IPS DF 19.7 (cell line): ENCODE measurements at places on chromosomes 5 and 9.

DNA sequence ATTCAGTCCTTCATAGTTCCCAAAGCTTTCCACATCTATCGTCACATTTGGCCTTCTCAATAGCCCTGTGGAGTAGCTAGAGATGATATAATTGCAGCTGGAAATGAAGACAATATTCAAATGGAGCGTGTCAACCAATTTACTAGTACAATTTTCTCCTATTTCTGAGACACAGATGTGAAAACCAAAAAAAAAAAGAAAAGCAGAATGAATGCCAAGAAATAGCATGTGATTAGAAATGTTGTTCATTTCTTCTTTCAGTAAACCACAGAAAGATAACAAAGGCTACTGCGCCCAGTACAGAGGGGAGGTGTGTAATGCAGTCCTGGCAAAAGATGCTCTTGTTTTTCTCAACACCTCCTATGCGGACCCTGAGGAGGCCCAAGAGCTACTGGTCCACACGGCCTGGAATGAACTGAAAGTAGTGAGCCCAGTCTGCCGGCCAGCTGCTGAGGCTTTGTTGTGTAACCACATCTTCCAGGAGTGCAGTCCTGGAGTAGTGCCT is 99.0 kb downstream of the MUSK start:
- DNase-seq: no peak

GRCh38 chr9:71742703-71743102 is 25.6 kb downstream of the CEMIP2 start:
- DNase-seq: no peak

DNA sequence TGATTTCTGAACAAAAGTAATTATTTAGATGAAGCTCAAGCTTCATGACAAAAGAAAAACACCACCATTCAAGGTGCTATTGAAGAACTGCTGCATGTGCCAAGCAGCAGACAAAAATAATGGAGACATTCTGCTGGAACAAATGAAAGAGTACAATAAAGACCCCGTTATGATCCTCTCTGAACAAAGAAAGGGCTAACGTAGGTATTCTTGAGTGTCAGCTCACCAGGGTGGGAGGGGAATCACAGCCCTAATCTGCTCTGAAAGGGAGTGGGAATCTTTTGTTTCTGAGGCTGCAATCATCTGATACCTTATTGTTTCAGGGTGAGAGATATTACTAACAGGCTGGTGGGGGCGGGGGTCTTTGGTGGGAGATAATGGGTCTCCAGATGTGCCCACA is 15.4 kb downstream of the CEMIP2 start:
- no peak for DNase-seq

- no peak for DNase-seq
These were observed 789 bp downstream of the DOK3 start for GRCh38 chr5:177508837-177509236.

DNA sequence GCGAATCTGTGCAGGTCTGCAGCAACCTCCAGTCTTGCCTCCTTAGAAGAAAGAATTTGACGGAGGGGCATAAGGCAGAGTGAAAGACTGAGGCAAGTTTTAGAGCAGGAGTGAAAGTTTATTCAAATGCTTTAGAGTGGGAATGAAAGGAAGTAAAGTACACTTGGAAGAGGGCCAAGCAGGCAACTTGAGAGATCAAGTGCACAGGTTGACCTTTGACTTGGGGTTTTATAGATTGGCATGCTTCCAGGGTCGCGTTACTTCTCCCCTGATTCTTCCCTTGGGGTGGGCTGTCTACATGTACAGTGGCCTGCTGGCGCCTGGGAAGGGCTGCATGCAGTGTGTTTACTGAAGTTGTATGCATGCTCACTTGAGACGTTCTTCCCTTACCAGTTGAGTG is 127.2 kb upstream of the FER start:
- no peak for DNase-seq

GRCh38 chr5:176134529-176135223 is 103.5 kb upstream of the SIMC1 start:
- DNase-seq: no peak

DNA sequence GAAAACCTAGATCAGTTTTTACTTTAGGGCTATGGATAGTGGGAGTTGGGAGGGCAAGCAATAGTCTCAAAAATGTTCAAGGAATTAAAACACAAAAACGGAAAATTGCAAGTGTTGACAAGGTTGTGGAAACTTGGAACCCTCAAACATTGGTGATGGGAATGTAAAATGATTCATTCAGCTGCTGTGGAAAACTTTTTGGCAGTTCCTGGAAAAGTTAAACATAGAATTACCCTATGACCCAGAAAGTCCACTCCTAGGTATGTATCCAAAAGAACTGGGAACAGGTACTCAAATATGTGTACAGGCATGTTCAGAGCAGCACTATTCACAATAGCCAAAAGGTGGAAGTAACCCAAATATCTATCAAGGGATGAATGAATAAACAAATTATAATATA is 1.2 kb upstream of the MSANTD3 start:
- DNase-seq: no peak

DNA sequence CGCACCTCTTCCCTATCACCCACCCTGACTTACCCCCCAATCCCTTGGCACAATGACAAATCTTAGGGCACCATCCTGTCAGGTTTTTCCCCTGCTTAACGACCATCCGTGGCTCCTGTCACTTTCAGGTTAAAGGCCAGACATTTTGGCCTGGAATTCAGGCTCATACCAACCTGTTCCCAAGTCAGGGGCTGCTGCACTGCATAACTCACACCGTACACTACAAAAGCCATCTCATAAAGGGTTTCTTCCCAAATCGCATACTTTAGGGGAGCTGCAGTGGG is 7.5 kb upstream of the AKNA start:
- DNase-seq: no peak

DNA sequence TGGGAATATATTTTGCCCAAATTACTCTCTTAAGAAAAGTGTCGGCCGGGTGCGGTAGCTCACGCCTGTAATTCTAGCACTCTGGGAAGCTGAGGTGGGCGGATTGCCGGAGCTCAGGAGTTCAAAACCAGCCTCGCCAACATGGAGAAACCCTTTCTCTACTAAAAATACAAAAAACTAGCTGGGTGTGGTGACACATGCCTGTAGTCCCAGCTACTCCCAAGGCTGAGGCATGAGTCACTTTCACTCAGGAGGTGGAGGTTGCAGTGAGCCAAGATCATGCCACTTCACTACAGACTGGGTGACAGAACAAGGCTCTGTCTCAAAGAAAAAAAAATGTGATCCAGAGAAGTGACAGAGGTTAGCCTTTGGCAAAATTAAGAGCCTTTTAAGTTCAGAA is 26.4 kb upstream of the TMEM171 start:
- no peak for DNase-seq

DNA sequence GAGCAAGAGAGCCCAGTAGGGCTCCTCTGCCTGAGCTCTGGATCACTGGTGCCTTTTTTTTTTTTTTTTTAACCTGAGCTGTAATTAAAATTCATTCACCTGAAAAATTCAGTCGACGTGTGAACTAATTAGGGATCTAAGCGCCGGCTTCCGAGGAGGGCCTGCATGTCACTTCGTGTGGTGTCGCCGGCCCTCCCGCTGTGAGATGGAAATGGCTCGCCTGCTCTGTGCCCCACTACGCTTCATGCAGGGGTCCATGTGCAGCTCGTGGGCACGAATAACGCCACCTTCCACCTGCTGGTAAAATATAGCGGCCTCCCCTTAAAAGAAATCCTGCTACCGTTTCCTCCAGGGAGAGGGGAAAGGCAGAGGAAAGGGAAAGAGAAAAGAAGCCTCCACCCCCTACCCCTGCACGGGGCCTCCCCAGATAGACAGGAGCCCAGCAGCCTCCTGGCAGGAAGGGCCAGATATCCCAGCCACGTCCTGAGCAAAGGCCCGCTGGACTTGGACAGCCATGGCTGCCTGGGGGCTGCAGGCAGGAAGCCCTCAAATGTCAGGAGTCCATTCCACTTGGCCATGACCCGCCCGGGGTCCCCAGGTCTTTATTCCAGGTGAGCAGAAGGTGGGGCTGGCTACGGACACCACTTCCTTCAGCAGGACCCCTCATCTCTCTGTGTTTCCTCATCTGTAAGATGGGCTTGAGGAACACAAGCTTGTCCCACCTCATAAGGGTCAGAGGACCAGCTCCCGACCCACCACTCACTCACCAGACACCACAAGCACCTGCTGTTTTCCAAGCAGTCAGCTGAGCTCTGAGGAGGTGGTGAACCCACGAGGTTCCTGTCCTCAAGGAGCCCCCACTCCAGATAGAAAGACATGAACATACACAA is 38.2 kb upstream of the ZNF354A start:
- DNase-seq: no peak

DNA sequence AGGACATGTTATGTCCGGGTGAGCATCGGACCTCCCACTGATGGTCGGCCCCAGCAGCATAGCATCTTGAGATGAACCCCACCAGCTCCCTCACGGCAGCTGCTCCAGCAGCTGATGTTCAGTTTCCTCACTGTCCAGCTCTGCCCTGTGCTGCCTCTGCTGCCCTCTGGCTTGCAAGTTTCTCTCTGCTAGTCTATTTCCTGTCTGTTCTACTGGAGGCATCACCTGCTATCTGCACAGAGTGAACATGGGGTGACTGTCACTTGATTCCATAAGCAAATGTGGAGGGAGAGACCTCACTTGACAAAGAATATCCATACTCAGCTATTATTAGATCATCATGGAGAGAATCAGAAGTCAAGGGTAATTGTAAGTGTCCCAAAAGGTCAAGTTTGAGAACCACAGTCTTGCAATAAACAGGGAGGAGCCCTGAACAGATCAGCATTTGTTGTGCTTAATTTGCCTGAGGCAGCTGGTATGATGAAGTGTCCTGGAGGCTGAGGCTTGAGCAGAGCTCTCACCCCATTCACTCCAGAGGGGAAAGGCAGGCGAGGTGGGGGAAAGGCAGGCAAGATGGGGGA is 702.8 kb downstream of the SEMA5A start:
- DNase-seq: no peak

GRCh38 chr5:76000582-76000981 is 82.6 kb upstream of the SV2C start:
- DNase-seq: no peak

DNA sequence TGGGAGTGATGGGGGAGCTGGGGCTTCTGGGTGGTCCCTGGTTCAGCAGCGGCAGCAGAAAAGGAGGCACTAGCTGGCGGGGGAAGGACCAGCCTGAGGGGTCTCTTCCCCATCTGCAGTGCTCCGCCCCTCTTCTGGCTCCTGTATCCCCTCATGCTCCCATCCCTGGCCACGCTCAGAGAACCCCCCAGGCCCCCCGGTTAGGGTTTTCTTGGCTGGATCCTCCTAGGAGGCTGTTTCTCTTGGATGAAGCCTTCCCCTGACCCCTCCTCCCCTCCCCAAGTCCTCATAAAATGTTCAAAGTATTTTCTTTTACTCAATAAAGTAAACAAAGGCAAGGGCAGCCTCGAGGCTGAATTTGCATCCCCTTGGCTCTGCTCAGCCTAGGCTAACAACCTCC is 60.8 kb downstream of the FGF18 start:
- no peak for DNase-seq

GRCh38 chr5:4215143-4215542 is 619.5 kb downstream of the IRX1 start:
- DNase-seq: no peak

GRCh38 chr9:70120834-70121510 is 77.3 kb downstream of the MAMDC2 start:
- no peak for DNase-seq

DNA sequence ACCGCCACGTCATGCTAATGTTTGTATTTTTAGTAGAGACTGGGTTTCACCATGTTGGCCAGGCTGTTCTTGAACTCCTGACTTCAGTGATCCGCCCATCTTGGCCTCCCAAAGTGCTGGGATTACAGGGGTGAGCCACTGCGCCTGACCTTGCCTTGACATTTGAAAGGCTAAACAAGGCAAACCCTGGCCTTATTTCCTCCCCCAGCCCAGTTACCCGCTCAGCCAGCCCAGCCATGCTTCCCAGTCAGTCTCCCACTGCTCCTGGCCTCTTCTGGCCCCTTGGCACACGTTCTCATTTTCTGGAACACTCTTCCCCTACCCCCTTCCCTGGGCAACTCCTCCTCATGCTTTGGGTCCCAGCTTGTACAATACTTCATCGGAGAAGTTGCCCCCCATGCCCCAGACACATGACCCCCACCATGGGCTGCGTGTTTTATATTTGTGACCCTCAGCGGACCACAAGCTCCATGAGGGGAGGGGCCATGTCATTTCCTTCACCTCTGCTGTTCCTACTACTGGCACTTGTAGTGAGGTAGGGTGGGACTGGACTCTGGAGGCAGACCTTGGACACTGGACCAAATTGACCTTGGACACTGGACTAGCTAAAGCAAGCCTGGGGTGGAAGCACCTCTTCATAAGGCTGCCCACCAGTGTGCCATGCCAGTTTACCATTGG is 94.4 kb upstream of the IER5L start:
- no peak for DNase-seq

GRCh38 chr5:16350816-16351215 is 114.8 kb downstream of the ZNF622 start:
- DNase-seq: no peak

GRCh38 chr5:141747152-141748141 is 65.4 kb upstream of the ARAP3 start:
- peak; percentile 78 for DNase-seq

GRCh38 chr5:179436321-179437122 is 91.3 kb upstream of the ADAMTS2 start:
- DNase-seq: no peak

DNA sequence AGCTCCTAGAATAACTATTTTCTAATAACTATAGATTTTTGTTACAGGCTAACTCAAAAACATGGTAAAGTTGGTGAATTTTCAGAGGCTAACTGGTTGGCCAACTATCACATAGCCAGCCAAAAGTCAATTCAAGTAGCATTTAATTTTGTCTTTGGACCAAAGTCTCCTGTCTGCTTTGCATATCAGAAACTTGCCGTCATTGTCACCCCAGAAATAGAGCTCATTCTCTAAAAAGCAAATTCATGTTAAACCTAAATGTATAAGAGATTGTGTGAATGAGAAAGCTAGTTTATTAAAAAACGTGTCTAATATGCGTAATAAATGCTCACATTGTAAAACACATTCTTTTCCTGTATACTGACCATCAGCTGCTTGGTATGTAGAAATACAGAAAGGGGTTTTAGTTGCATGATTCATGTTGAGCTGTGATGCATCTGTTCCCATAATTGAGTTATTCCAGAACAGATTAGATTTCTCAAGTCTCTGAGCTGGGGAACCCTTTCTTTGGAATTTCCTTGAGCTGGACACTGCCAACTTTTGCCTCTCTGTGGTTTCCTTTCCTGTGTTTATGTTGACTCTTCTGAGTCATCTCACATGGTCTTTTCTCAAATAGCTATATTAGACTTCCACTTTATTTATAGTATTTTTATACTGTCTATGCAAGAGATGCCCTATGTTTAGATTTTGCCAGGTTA is 7.3 kb downstream of the SRFBP1 start:
- DNase-seq: no peak

DNA sequence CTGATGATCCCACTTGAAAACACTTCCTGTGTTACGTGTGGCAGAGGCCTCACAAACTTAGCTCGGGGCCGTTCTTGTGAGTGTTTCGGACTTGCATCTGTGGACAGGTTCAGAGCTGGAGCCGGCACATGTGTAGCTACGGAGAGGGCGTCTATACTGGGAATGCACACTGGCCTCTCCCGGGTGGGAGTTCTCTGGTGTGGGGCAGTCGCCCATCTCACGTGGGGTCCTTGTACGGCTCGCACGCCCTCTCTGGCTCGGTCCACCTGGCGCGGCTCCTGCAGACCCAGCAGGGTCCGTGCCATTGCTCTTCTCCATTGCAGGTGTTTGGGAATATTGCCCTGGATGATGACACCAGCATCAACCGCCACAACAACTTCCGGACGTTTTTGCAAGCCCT is 197.9 kb downstream of the CACNA1B start:
- DNase-seq: no peak
